Stimulated activated CD8-positive, alpha-beta memory T cell treated with anti-CD3 and anti-CD28 coated beads, Interleukin-12 subunit alpha, Interleukin-12 subunit beta, amount 100 ng/mL, for 4 hours (primary cell): ENCODE measurements at places on chromosomes 6 and 20.
A peak's percentile ranks its signal among the peaks of the same experiment; 100 is the strongest.

GRCh38 chr6:113843500-113844073 lies 13.6 kb upstream of the MARCKS start:
- DNase-seq = no peak

GRCh38 chr6:96162711-96163120 lies 146.9 kb downstream of the FUT9 start:
- no peak for DNase-seq

DNA sequence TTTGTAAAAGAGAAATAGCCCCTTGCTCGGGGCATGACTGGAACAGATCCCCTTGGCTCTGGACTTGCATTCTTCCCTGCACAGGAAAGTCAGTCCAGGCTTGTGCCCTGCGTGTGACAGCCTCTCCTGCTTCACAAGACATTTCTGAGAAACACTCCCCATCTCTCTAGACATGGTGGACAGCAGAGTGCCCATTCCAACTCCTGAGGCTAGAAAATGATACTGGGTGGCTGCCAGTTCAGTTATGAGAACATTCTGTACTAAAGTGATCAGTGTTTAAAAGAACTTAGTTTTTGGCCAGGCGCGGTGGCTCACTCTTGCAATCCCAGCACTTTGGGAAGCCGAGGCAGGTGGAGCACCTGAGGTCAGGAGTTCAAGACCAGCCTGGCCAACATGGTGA lies 41.3 kb downstream of the TGM3 start:
- no peak for DNase-seq

- DNase-seq = no peak
These were observed 365.1 kb downstream of the ZFAND3 start for GRCh38 chr6:38184585-38185080.

DNA sequence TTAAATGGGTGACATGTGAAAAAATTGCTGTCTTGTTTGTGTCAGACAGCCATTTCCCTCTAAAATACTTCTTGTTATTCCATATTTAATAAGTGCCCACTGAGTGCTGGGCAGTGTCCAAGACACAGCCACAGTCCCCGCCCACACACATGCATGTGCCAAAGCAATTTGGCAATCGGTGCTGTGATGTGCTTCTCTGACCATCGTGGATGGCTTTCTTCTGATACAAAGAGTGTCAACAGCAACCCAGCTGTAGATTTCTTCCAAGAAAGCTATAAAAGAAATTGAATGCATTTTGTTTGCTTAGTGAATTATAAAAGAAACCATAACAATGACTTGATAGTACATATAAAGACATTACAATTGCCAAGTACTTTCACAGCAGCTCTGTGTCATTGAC lies 140.5 kb upstream of the ATXN1 start:
- DNase-seq = no peak

- no peak for DNase-seq
These were observed 298.5 kb downstream of the QKI start for GRCh38 chr6:163712981-163713380.

DNA sequence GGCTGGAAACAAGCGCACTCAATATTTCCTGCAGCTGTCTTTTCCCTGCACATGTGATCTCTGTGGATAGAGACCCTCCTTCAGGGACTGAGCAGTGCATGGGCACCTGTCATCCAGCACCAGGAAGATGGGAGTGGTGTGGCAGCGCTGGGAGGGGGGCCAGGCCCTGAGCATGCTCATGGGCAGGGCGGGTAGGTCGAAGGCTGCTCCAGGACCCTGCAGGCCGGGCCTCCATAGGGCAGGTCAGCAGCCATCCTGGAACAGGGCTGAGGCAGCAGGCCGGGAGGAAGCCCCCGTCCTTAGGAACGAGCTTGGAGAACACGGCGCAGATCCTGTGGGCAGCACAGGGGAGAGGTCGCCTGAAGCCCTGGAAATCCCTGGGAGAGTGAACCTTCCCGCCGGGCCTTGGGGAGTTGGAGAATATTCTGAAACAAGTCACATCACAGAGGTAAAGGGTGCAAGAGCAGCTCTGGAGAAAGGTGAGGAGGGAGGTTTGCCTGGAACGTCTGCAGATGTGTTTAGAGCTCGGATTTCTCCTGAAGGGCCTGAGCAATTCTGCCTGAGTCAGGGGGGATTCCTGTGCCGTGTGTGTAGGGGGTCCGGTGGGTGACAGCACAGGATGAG lies 133.2 kb downstream of the SMOC2 start:
- DNase-seq = no peak

DNA sequence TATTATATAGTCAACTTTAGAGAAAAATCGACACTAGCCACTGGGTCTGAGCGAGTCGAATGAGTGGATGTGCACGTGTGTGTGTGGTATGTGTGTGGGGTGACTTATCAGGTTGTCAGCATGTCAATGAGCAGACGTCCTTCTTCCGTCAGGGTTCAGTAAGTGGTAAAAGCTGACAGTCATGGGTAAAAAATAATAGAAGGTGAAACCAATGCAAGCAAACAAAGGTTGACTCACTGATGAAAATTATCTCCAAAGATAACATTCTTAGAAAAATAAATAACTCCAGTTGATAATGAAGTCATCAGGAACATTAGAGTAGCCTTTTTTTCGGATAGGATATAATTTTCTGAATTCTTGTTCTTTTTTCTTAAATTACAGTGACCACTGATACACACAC lies 243.8 kb upstream of the FOXQ1 start:
- no peak for DNase-seq

- no peak for DNase-seq
These were observed 20.2 kb downstream of the PIM1 start for GRCh38 chr6:37190159-37190535.

DNA sequence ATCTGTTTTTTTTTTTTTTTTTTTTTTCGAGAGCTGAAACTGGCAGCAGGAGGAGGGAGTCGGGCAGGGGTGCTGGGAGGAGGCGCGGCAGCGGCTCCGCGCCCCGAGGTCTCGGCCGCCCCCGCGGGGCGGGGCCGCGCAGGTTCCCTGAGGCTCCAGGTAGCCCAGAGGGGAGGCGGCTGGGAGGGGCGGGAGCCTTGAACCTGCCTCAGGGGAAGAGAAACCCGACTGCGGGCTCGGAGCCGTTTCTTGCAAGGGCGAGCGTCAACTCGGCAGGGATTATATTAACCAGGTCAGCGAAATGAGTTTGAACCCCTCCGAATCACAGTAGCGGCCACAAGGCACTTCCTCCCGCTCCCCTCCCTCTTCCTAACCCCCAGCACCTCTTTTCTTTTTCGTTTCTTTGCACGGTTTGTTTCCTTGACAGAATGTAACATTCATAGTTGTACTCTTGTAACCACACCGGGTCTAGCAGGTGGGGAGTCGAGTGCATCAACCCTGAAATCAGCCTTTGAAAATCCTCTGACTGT lies 2.0 kb downstream of the MYB start:
- peak; percentile 57 for DNase-seq

DNA sequence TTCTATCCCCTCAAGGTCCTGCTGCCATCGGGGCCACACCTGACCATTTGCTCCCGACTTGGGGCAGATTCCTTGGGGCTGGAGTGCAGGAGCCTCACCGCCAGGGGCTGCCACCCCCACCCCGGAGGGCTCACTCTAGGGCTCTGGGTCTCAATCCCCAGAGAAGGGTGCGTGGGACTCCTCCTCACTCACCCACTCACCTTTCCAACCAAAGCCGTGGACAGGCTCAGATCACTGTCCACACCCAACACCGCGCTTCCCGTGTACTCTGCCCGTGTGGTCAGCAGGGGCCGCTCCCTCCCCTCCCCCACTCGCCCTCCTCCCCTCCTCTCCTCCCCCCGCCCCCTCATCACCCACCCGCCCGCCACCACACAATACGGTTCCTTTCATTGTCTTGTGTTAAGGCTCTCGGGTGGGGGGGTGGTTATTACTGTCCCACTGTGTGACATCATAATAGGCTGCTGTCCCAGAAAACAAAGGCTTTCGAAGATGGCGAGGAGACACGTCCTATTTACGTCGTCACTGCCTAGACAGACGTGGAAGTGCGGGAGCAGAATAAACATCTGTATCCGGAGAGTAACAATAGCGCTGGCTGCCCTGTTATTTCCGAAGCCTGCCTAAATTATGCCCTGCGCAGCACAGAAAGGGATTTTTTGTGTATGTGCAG lies 85.8 kb downstream of the YTHDF1 start:
- no peak for DNase-seq

- DNase-seq = no peak
These were observed 407.1 kb upstream of the RUNX2 start for GRCh38 chr6:44920952-44921491.

DNA sequence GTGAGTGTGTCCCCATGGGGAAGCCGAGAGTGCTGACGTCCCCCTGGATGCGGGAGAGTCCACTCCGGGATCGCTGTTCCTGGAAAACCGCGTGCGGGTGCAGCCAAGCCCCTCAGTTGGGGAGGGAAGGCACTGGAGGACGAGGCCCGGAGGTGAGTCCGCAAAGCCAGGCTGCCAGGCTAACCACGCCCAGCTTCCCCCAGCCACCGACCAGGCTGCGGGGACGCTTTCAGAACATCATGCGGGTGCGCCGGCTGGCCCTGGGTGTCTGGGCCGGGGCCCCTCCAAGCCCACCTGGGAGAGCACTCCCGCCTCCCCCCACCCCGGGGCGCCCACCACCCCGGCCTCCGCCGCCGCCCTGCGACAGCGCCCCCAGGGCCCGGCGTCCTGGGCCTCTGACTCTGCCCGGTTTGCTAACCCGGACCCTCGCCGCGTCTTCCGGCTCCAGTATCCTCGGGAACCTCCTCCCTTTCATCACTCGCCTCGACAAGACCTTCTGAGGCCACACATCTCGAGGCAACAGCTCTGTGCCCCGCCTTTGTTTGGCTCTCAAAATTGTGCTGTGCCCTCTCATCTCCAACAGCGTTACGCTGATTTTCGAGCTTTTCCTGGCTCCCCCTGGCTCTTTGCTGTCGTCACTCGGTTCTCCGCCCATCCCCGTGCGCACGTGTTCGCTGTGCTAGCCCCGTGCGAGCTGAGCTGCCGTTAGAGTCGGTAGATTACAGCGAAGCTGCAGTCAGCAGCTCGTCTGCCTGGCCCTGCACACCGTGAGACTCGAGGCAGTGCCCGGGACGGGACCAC lies 47.1 kb upstream of the ENTPD6 start:
- DNase-seq = peak; percentile 48

DNA sequence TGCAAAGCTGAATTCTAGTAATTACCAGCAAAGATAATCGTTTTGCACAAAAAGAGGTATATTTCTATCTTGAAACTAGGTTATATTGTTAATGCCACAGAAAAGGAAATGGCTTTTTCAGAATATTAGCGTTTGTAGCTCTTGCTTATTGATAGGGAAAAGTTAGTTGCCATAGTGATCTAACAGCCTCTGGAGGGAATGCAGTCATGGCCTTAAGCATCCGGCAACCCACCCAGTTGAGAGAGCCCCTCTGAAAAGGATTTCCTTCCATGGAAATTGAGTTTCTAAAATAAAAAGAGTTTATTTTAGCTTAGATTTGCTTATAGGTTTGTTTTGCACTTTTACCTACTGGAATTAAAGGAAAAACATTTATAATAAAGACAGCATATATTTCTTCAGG lies 224.5 kb downstream of the BCKDHB start:
- no peak for DNase-seq

DNA sequence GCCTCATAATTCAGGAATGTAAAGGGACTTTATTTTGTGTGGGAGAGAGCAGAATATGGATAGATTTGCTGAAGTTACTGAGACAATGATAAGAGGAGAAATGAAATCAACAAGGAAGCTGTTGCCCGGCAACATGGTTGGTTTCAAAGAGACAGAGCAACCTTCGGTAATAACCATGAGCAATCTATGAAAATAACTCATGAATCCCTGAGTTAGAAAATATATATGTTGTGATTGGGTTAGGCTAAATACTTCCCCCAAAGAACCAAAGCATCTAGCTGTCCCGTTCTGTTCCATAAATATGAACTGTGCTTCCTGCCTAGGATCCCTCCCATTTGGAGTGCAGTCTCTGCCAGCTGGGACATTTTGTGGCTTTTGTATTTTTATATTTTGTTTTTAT lies 23.1 kb downstream of the SERPINB1 start:
- DNase-seq = no peak

DNA sequence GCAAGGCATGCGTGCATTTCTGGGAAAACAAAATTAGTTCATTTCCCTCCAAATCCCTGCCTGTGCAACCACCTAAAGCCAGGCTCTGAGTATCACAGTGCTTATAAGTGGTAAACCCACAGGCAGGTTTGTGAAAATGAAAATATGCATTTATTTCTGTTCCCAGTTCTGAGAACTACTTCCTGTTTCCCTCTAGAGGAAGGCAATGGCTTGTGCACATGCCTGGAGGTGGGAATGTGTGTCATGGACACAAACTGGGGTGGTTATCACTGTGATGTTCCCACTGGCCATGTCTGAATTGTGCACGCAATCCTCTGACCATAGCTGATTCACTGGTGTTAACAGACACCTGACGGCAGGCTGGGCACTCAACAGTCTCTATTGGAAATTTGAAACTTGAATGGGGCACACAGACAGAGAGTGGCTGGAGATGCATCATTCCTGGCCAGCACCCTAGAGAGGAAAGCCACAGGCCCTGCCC lies 26.3 kb downstream of the FAM110A start:
- DNase-seq = no peak

DNA sequence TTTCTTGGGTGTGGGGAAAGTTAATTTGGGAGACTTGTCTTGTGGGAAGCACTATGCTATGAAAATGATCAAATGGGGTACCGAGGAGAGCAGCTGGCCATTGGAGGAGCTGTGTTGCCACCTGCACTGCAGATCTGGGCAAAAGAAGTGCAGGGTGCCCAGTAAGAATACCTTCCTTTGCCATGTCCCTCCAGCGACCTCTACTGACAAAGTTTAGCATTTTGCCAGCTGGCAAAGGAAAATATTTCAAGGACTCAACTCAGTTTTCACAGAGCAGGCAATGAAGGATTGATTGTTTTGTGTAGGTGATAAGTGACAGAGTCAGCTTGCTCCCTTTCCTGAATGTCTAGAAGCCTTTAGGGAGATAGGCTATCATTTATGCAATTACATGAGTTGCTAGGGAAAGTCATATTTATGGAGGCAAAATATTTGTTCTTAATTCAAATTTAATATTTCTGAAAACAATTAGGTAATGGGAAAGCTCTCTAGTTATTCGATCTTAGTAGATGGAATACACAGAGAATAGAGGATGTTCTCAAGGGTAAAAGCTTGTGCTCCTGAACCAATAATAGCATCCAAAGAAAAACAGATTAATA lies 118.4 kb downstream of the FARS2 start:
- DNase-seq = no peak

DNA sequence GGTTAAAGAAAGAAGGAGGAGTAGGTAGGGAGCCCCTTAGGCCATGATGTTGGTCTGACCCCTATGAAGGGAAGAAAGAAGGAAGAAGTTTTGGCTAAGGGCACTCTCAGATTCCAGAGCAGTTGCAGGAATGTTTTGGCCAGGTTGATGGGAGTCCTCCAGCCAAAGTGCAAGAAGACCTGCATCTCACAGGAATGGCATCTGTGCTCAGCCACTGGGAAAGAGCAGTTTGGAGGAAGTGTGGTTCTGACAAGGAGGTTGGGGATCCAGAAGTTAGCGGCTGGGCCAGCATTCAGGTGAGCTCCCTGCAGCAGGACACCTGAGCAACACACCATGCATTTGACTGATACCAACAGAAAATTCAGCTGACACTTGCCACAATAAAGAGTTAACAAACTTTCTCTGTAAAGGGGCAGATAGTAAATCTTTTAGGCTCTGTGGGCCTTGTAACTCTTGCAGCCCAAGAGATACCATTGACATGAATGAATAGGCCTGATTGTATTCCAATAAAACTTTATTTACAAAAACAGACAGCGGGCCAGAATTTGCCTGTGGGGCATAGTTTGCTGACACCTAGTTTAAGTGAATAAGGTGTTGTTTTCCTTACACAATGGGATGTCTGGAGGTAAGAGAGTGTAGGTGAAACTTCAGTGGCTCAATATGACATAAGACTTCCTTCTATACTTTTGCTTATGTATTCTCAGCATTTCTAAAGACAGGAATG lies 71.0 kb downstream of the EDN1 start:
- DNase-seq = no peak
